Fibroblast of skin of right biceps (primary cell): ENCODE measurements at places on chromosomes 3 and 15.

DNA sequence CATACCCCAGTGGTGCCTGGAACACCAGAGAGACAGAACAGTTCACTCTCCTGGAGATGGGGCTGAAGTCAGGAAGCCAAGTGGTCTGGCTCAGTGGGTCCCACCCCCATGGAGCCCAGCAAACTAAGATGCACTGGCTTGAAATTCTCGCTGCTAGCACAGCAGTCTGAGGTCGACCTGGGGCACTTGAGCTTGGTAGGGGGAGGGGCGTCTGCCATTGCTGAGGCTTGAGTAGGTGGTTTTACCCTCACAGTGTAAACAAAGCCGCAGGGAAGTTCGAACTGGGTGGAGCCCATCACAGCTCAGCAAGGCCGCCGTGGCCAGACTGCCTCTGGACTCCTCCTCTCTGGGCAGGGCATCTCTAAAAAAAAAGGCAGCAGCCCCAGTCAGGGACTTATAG lies 272.0 kb downstream of the KLF13 start:
- DNase-seq, result no peak

- DNase-seq, result no peak
These were observed 719.3 kb upstream of the SGO1 start for GRCh38 chr3:20905210-20905805.

GRCh38 chr3:188761439-188761838 lies 410.3 kb upstream of the TPRG1 start:
- no peak for DNase-seq

DNA sequence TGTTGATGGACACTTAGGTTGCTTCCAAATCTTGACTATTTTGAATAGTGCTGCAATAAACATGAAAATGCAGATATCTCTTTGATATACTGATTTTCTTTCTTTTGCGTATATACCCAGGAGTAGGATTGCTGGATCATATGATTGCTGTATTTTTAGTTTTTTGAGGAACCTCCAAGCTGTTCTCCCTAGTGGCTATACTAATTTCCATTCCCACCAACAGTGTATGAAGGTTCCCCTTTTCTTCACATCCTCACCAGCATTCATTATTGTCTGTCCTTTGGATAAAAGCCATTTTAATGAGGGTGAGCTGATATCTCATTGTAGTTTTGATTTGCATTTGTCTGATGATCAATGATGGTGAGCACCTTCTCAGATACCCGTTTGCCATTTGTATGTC lies 12.5 kb downstream of the PATL2 start:
- no peak for DNase-seq

DNA sequence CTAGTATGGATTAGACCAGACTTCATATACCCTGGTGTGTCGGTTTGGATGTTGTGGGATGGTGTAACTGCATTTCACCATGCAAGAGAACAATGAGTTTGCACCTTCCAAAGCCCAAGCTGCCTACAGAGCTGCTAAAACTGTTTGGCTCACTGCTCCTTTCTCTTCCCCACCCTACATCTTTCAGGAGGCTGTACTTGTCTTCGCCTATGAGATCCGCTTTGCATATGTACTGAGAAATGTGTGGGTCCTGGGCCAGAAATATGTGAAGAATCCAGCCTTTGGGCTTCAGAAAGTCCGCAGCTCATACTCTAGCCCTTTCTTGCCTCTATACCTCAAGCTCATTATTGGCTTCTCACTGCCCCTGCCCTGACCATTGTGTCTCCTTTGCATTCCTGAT lies 1060.0 kb downstream of the NTRK3 start:
- no peak for DNase-seq
